ENCODE measurements at places on chromosomes 12 and 14.

DNA sequence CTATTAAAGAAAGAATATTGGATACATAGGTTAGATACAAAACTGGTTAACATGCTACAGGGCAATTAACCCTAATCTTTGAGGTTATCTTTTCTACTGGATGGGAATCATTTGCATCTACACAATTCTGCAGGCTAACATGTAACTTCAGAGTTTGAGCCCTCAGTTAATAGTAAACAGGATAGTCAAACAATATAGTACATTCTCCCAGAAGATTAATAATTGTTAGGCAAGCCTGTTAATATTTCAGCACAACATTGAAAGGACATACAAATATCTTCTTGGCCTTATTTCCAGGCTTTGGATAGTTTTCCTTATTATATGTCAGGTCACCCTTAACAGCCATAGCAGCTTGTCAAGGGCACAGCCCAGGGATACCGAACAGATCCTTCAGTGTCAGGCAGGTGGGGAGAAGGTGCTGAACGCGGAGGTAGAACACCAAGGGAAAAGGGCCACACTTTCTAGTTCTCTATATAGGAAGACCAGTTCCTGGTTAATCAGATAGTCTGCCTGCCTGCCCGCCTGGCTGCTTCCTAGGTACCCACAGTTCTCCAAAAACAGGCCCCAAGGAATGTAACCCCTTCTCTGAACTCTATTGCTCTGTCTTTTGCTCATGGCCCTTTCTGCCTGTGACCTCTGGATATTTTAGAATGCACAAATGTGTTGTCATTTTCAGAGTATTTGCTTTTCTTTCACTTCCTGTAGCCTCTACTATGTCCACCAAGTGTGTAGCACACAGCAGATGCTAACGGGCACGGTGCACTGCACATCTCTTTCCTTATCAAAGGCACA is 256.0 kb downstream of the PCNX1 start:
- DNase-seq: no peak

GRCh38 chr12:48980953-48981756 is 3.0 kb downstream of the WNT1 start:
- DNase-seq: no peak

GRCh38 chr12:76407710-76408109 is 59.5 kb upstream of the BBS10 start:
- DNase-seq: no peak

DNA sequence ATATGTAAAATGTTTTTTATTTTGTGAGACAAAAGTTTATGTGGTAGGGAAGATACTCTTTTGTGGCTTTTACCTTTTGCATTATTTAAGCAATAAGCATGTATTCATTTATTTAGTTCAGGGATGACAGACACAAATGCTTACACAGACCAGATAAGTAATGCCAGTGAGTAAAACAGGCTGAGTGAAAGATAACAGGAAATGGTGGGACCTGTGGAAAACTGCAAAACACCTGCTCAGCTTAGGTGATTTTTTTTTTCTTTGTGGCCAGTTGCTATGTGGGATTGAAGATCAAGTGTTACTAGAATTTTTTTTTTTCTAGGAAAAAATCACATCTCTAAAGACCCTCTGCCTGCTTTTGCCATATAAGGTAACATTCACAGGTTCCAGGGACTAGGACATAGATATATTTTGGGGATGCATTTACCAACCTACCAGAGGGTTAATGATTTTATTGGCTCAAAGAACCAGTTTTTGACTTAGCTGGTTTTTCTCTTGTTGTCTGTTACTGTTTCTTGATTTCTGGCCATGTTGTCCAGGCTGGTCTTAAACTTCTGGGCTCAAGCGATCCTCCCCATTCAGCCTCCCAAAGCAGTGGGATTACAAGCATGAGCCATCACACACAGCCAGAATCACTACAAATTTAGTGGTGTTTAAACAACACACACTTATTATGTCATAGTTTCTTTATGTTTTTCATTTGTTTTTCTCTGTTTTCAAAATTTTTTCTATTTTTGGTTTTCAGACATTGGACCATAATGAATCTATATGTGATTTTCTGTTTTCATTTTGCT is 9.8 kb downstream of the PSMA6 start:
- no peak for DNase-seq

DNA sequence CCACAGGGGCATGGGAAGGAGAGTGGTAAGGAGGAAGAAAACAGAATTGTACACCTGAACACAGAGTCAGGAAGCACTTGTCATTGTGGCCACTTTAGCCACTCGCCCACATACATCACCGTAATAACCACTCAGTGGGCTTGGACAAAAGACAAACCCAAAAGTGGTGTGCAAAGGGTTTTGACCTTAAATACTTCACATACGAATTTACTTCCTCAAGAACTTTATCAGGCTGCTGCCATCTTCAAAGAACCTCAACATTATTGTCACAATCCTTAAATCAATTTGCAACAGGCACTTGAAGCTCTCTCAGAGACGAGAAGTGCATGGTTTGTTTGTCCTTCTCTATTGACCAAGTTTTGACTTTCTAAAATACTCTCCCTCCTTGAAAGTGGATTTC is 187.3 kb upstream of the EGLN3 start:
- no peak for DNase-seq

DNA sequence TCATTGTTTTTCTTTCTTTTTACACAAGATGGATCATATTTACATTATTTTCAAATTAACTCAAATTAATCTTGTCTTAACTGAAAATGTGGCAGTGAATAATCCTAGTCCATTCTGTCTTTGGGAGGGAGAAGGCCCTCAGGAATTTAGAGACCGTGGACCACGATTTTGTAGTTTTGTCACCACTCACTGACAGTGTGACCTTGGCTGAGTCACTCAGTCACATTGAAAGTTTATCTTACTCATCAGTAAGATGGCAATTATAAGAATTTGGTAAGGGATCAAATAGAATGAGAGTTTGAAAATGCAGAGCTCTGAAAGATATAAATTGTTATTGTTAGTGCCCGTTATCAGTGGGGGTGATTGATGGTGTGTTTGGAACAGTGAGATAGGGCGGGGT is 16.4 kb downstream of the FOXJ2 start:
- no peak for DNase-seq

GRCh38 chr12:21659383-21659782 is 1.7 kb upstream of the LDHB start:
- DNase-seq: no peak

DNA sequence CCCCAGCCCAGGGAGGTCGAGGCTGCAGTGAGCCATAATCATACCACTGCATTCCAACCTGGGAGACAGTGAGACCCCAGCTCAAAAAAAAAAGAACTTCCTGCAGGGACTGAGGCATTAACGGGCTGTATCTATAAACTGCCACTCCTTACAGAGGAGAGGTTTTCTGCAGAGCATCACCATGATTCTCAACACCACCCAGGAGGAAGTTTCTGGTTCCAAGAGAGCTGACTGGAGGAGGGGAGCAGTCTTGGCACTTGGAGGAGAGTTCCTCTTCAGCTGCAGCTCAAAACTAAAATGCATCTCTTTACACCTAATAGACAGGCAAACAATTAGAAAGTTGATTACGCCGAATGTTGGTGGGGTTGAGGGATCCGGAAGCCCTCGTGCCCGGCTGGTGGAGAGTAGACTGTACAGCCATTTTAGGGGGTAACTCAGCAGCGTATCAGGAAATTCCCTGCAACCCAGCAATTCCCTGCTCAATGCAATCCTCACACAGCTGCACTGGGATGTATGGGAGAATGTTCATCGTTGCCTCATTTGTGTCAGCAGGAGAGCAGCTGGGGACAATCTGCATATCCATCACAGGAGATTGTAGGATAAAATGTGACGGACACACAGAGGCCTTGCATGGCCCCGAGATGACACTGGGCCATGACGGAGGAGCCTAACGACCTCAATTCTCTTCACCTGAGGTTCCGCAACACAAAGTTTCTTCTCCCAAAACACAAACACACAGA is 36.6 kb downstream of the ACTN1 start:
- DNase-seq: no peak

GRCh38 chr12:123346946-123347345 is 17.7 kb downstream of the SBNO1 start:
- DNase-seq: no peak
